ENCODE measurements at places on chromosomes 7 and 10.

- no peak for DNase-seq
Observed at GRCh38 chr7:17934094-17934493, 6.2 kb downstream of the SNX13 start.

DNA sequence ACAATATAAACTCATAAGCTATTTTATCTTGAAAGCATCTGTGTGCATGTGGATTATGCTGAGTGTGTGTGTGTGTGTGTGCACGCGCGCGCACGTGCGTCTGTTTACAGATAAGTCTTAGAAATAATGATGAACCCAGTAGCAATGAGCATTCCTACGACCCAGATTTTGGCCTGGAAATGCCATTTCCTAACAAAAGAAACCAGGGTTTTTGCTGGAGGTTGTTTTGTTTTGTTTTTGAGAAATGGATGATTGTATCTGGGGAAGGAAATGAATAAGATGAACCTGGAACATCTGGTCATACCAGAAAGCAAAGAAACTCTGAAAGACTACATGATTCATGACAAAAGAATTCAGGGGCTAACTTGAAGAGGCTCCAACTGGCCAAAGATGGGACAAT lies 22.1 kb upstream of the LMOD2 start:
- no peak for DNase-seq

- no peak for DNase-seq
Observed at GRCh38 chr10:95168694-95169093, 25.3 kb upstream of the ACSM6 start.

DNA sequence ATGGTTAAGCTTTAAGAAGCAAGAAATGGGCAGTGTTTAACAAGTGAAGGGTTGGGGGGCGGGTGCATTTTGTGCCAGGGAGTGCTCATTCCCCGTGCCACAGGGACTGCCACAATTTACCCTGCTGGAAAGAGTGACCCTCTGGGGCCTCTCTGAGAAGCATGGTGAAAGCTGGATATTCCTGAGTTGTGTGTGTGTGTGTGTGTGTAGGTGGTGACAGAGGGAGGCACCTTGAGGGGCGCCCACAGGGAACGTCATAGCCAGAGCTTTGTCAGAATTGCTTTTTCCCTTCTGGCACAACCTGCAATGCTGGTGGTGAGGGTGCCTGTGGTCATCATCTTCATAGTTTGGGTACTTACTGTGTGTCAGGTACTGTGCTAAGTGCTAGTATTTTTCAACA lies 2.5 kb upstream of the WDR86 start:
- no peak for DNase-seq
